ENCODE measurements at places on chromosomes 2 and 18.

GRCh38 chr2:168312036-168312822, 64.8 kb upstream of the STK39 start:
- DNase-seq: no peak

GRCh38 chr2:64406407-64406774, 47.6 kb upstream of the LGALSL start:
- DNase-seq: no peak

- DNase-seq: no peak
Observed at GRCh38 chr18:6397931-6398566, 16.7 kb downstream of the L3MBTL4 start.

DNA sequence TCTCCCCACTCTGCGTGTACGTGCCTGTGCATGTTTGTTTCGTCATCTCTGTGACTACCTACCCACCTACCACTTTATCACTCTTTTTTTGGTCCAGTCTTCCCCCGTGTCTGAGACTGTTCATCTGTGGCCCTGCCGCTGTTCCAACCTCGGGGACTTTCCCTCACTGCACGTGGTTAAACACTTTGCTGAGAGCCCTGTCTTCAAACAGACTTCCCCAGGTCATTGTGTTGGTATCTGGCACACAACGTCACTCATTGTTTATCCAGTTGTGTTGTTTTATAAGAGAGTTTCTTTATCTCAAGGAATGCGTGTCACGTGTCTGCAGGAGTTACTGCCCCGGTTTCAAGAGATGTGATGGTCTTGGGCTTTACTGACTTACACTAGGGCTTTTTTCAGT, 262.0 kb upstream of the RASGRP3 start:
- DNase-seq: no peak

DNA sequence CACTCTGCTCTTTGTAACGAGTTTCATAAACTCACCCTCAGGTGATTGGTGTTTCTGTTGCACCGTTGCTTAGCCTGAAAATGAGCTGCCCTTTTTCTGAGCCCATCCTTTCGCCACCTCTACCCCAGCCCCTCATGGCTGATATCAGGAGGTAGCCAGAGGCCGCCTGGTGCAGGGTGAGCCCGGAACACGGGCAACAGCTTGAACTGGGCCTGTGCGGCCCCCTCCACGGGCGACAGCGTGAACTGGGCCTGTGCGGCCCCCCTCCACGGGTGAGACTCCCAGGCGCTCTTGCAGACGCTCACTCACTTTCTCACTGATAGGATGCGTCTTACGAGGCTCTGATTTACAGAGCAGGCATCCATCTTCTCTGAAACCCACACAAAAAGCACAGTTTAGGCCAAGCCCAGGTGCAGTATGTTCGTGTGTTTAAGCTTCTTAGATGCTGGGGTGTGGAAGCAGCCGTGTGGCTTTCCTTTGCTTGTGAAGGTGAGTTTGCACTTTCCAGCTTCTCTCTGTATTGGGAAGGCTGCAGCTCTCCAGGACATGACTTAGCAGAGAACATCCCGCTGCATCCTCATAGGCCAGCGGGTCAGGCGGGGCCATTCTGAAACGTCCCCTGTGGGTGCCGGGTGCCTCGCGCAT, 83.5 kb downstream of the NFATC1 start:
- DNase-seq: no peak

DNA sequence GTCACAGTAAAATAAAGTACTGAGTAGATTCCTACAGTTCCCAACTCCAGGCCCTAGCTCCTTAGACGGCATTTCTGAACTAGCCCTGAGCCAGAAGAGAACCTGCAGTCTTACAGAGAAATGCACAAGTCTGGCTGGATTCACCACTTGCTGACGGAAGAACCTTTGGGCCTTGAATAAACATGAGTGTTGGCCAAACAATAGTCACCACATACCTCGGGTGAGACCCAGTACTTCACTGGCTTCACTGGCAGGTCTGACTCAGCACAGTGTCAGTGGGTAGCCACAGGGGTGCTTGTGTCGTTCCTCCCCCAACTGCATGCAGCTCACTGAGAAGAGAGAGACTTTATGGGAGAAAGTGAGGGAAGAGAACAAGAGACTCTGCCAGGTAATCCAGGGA, 88.9 kb downstream of the TMEM185B start:
- no peak for DNase-seq

DNA sequence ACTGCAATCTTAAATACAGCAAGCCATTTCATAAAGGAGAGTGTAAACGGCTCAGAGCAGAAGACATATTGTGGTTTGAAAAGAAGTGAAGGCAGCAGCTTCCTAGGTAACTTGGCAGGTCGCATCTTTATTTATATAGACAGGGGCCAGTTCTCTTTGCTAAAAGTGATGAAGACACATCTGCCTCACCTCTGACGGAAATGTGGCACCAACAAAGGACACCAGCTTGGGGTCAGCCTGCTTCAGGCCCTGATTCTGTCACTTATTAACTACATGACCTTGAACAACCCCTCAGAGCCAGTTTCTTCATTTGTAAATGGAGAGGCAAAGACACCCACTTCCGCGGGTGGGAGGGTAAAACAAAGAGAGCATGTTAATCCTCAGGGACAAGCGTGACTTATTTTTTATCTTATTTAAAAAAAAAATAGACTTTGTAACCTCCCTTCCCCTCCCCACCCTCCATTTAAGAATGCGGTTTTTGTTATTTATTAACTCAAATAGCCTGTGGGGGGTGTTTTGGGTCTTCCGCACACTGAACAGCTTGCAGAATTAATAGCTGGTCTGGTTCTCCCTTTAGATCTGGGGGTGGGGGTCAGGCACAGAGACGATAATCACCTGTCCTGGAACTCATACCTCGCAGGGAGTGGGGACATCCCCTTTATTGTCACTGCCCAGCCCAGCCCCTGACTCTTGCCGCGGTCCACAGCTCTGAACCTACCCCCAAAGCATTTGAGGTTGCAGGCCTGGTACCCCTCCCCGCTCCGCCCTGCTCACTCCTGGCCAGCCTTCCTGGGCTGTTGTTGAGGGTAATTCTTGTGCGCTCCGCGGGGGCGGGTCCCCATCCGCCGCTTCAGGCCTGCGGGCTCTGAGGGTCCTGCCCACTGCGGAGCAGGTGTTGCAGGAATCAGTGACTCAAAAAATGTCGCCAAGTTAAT, 64.2 kb upstream of the TMEM17 start:
- DNase-seq: no peak

DNA sequence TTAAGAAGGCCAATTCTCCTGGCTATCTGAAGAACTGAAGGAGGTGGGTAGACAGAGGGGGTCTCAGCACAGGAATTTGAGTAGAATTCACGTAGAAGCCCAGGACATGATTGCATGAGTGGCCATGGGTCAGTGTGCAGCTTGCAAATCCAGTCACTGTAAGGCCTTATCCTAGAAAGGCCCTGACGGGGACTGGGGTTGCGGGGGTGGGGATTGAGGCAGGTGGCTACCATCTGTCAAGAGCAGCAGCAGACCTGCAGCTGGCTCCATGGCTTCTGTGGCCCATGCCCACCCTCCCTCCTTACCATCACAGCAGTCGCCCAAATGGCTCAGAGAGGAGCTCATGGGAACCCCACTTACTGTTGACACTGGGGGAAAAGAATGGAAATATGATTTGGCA, 34.6 kb upstream of the SLC14A1 start:
- DNase-seq: no peak

GRCh38 chr2:2847209-2847676, 516.2 kb upstream of the MYT1L start:
- DNase-seq: no peak

GRCh38 chr2:190668892-190669291, 20.0 kb downstream of the NAB1 start:
- DNase-seq: no peak

- DNase-seq: no peak
Observed at GRCh38 chr2:238974081-238974480, 126.2 kb downstream of the TWIST2 start.

GRCh38 chr2:54332386-54332785, 76.4 kb upstream of the TSPYL6 start:
- no peak for DNase-seq

- no peak for DNase-seq
Observed at GRCh38 chr2:176768185-176768584, 444.4 kb upstream of the HNRNPA3 start.

GRCh38 chr18:58635891-58636290, 7.0 kb upstream of the ALPK2 start:
- DNase-seq: no peak

- no peak for DNase-seq
Observed at GRCh38 chr18:74896390-74896991, 298.8 kb downstream of the ZNF407 start.

GRCh38 chr2:120066800-120067547, 54.1 kb downstream of the EPB41L5 start:
- no peak for DNase-seq

DNA sequence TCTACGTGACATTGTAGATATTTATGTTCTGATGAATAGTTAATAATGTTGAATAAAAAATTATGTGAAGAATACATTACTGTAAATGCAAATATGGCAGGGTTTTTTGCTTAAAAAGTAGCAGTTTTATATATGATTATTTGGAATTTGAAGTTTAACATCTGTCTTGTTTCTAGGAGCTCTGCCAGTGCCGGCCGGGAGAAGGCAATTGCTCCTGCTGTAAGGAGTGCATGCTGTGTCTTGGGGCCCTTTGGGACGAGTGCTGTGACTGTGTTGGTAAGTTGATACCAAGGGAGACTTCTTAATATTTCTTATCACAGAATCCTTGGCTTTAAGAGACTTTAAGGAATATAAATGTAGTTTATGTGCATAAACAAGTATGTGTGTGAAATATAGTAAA, 25.2 kb downstream of the TWSG1 start:
- DNase-seq: no peak

GRCh38 chr2:174121612-174122011, 126.7 kb downstream of the OLA1 start:
- no peak for DNase-seq

- no peak for DNase-seq
Observed at GRCh38 chr18:4453567-4453873, 1.6 kb downstream of the DLGAP1 start.

DNA sequence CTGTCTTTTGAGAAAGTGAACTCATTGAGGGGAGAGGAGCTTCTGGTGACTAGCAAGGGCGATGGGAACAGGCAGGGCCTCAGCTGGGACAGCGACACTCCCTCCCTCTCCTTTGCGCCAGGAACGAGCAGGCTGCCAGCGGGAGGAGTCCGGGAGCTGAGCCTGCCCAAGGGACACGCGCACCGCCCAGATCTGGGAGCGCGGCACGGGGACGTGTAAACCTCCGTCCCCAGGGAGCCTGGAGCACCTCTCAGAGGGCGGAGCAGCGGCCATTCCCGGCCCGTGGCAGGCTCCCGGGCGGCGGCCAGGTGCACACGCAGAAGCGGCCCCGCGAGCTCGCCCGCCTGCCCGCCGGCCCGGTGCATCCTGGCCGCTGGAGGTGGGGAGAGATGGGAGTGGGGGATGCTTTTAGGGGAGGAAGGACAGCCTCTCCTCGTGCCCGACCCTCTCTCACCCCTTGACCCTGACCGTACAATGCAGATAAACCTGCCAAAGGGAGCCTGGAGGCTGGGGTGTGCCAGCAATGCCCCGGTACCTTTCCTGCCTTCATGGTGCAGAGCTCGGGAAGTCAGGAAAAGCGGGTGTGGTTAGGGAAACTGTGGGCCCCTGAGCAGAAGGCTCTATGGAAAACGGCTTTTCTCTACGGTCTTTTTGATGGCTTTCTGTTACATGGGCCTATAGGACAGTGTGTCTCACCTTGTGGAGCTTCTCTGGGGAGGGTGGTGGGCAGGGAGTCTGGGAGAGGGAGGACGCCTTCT, 2.2 kb downstream of the AQP4 start:
- no peak for DNase-seq

DNA sequence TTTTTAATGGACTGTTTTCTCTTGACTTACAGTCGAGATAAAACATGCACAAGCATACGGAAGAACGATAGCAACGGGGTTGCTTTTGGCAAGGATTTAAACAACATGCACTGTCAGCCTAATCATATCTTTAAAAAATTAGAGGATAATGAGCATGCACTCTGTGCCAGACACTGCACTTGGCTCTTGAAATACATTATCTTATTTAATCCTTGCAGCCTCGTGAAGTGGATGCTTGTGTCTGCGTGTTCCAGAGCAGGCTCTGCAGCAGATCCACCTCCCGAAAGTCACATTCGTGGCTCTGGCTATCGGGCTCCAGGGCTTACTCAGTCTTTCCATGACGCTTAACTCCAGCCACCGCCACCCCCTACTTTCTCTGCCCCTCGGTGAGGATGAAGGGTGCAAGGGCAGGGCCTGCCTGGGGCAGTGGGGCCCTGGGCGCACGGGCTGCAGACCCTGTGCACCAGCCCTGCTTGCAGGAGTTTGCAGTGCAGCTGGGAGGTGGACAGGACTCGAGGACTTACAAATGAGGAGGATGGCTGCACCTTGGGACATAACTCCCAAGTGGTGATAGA, 61.7 kb downstream of the ACKR3 start:
- no peak for DNase-seq

- no peak for DNase-seq
Observed at GRCh38 chr18:79521416-79522205, 125.9 kb downstream of the NFATC1 start.

DNA sequence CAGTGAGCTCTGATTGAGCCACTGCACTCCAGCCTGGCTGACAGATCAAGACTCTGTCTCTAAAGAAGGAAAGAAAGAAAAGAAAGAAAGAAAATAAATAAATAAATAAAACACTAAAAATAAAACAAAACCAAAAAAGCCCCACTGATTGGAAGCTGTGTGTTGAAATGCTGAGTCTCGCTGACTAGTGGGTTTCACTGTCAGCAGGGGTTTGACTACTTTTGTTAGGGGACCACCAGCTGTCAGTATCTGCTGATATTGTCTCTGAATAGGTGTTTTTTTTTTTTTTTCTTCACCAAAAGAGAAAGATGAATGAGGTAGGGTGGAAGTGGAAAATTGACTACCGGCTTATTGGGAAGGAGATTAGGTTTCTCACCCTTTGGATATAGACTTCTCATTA, 12.8 kb upstream of the ACTR2 start:
- DNase-seq: no peak

- DNase-seq: peak; percentile 2
Observed at GRCh38 chr2:152573168-152573567, 144.1 kb downstream of the PRPF40A start.

DNA sequence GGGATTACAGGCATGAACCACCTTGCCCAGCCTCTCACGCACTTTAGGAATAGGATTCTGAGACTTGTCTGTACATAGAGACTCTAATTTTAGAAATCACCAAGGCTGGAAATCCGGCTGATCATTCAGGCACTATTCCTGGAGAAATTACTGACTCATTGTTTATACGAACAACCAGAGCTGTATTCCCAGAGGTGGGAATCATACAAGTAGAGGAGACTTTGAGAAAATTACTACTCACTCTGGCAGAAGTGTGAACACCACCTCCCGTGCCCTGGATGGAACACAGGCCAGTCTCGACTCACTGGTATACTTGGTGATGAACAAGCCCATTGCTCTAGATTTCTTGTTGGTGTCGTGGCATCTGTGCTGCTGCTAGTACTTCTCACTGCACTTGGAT, 5.8 kb upstream of the ADNP2 start:
- DNase-seq: no peak

- no peak for DNase-seq
Observed at GRCh38 chr2:62826953-62827675, 121.6 kb downstream of the EHBP1 start.

DNA sequence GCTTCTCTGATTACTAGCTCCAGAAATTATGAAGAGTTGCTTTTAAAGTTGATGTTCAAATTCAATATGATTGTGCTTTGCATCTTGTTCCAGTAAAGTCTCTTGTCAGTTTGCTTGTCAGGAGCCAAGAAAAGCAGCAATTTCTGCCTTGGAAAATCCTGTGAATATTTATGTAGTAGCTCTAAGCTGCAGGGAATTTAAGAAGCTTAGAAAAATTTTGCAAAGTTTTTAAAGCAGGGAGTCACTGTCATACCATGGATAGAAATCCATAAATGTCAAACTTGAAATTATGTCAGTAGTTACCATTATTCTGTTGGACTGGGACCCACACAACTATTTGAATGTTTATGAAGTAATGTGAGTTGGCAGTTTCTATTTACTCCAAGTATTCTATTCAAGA, 169.3 kb downstream of the TMEM200C start:
- no peak for DNase-seq
